ENCODE measurements at places on chromosomes 12 and 14.

- no peak for DNase-seq
These were observed 14.7 kb downstream of the KRT2 start for GRCh38 chr12:52637299-52637698.

DNA sequence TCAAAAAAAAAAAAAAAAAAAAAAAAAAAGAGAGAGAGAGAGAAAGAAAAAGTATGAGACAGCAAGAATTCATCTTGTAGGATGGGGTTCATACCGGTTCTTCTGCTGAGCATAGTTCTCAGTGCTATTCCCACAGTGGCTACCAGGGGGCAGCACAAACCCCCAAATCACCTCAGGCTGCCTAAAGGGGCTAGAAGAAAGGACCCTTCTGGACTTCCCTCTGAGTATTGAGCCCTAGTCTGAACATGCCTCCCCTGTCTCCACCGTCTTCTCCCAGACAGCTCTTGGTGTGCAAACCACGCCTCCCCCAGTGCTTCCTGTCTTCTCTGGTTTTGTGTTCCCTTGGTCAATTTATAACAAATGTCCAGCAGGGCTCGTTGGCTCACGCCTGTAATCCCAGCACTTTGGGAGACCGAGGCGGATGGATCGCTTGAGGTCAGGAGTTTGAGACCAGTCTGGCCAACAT lies 31.3 kb upstream of the SMUG1 start:
- peak; percentile 78 for DNase-seq

DNA sequence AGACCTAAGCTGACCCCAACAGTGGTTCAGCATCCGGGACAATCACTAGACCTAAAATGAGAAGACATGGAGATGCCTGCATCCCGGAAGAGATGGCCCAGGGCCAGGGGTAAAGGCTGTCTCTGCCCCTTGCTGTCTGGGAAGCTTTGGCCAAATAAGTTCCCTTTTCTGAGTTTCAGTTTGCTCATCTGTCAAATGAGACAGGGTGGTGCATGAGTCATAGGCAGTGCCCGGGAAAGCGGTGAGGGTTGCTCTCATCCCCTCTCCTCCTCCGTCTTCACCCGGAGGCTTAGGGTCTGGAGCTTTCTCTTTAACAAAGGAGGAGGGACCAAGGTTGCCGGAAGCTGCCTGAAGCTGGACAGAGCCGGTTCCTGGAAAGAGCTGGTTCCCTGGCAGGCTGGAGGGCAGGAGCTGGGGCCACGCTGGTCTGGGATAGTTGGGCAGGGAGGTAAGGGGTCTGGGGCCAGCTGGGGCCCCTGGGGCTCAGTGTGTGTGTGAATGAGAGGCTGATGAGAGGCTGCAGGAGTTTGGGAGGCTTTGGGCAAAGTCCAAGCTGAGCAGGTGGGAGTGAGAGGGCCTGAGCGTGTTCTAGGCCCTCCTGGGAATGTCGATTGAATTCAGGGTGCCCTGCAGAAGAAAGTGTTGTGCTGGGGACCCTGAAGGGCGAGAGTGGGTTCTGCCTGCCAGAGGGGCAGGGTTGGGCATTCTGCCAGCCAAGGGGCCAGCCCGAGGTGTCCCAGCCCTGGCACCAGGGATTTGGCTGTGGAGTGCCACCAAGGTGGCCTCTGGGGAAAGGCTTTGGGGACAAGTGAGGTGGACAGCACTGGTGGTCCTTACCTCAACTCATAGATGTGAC lies at the start of gene SDSL:
SDSL (plus strand) TSS at position 351 of the 856 bp plus-strand sequence. CDS start 5,603 bp downstream, outside the sequence.
- DNase-seq = no peak

DNA sequence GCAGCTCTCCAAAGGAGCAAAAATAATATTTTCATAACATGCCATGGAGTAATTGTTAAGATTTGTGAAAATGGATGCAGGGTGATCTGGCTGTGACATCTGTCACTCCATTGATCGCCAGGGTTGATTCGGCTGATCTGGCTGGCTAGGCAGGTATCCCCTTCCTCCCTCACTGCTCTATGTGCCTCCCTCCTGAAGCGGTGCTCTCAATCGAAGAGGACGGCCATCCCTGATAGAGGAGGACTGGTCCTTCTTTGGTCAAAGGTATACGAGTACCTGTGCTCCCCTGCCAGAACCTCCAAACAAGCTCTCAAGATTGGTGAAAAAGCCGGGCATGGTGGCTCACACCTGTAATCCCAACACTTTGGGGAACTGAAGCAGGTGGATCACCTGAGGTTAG lies 47.9 kb downstream of the VCPKMT start:
- no peak for DNase-seq

GRCh38 chr12:7113389-7113871 lies 4.4 kb upstream of the C1RL start:
- no peak for DNase-seq

DNA sequence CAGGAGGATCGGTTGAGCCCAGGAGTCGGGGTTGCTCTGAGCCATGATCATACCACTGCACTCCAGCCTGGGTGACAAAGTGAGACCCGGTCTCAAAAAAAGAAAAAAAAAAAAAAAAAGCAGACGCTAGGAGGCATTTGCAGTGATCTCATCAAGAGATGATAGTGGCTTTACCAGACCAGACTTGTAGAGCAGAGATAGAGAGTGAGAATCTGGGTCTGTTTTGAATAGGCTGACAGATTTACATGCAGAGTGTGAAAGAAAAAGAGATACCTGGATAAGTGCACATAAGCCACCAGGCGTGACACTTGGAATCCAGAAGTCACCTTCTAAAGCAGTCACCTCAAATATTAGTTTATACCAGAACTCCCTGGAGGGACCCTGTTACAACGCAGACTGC lies 21.1 kb upstream of the FLRT2 start:
- DNase-seq = no peak

- no peak for DNase-seq
These were observed 94.2 kb downstream of the HEATR5A start for GRCh38 chr14:31326111-31326510.

GRCh38 chr14:54881235-54881760 lies 21.3 kb downstream of the GCH1 start:
- no peak for DNase-seq

DNA sequence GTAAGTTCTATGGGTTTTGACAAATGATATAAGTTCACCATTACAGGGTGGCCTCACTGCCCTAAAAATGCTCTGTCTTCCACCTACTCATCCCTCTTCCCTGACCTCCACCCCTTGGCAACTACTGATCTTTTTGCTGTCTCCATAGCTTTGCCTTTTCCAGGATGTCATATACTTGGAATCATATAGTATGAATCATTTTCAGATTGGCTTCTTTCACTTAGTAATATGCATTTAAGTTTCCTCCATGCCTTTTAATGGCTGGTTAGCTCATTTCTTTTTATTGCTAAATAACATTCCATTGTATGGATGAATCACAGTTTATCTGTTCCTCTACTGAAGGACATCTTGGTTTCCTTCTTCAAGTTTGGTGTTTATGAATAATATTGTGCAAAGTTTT lies 14.0 kb upstream of the PEX5 start:
- DNase-seq = no peak

DNA sequence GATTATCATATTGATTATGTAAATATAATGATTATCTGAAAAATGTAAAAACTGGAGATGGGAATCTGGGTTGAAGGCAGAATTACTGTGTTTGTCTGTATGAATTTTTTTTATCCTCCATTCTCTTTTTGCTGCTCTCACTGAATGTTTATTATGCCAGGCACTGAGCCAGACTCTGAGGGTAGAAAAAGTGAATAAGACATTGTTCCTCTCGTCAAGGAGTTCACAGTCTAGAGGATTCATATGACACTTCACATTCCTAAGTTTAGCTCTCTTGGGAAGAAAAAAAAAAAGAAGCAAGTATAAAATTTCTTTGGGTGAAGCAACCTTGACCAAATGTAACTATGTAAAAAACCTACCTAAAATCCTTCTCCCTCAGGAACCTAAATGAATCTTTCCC lies 120.9 kb upstream of the LMO3 start:
- no peak for DNase-seq

DNA sequence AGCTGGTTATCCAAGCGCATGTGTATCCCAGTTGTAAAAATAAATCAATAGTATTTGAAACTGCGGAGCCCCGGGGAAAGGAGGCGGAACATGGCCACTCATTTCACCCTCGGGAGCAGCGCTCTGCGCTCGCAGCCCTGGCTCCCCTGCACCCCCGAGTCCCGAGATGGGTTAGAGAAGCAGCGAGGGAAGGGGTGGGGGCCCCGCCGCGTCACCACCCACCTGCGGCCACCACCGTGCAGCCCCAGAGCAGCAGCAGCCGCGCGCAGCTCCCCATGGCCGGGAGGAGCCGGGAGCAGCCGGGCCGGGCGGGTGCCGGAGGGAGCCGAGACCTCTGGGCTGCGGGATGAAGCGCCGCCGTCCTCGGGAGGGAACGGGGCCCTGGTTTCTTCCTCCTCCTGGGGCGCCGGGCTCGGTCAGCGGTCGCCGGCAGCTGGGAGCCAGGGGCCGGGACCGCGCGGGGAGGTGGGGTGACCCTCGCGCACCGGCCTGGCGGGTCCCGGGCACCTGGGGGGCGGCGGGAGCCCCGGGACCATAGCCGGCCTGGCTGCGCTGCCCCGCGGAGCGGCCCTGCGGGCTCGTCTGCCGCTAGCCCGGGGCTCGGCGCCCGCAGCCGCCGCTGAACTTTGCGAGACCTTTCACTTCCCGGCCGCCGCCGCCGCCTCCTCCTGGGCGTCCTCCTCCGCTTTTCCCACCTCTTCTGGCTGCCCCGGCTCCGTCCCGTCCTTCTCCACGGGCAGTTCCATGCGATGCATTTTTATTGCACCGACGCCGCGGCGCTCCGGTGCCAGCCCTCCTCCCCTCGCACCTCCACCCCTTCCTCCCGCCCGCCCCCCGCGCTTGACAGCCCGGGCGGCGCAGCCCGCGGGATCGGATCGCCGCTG lies at the start of gene NTN4:
NTN4 (minus strand) TSS at position 732 of the 884 bp plus-strand sequence; CDS start at position 277, 455 bp downstream.
- DNase-seq = no peak

GRCh38 chr12:132411457-132411856 lies 78.5 kb upstream of the FBRSL1 start:
- no peak for DNase-seq

- DNase-seq = no peak
These were observed 85.0 kb downstream of the PAPOLA start for GRCh38 chr14:96586921-96587822.

- DNase-seq = no peak
These were observed 370.2 kb upstream of the CCDC196 start for GRCh38 chr14:66115740-66116502.

DNA sequence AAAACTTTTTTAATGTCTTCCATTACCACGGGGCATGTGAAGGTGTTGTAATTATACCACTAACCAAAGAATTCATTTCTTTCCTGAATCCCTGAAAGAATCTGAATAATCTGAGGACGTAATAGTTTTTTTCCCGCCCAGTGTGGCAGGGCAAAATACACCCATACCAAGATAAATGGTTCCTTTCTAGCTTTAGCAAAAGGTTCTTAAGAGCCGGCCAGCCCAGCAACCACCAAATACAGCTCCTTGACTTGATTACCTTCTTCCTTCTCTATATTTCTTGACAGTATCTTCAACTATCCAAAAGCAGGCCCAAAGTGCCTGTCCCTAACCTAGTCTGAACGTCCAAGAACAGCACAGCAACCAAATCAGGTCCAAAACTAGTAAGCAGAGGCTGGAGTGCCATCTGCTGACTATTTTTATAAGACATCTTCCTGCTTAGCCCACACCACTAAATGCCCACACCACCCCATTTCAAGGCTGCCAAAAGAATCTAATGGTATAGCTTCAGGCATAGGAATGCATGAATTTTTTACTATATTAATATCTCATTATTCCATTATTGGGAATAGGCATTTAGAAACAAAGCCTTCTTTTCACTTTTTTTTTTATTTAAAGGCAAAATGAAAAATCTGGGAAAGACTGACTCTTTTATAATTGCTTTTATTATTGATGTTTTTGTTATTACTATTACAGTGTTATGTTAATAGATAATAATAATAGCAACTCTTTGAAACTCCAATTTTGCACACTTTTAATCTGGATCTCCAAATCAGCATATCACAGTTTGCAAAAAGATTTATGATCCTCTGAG lies 524.4 kb downstream of the MED13L start:
- peak; percentile 51 for DNase-seq

- DNase-seq = no peak
These were observed 45.9 kb downstream of the VWF start for GRCh38 chr12:6078398-6079096.

GRCh38 chr14:75831455-75831854 lies 150.3 kb downstream of the TGFB3 start:
- no peak for DNase-seq

DNA sequence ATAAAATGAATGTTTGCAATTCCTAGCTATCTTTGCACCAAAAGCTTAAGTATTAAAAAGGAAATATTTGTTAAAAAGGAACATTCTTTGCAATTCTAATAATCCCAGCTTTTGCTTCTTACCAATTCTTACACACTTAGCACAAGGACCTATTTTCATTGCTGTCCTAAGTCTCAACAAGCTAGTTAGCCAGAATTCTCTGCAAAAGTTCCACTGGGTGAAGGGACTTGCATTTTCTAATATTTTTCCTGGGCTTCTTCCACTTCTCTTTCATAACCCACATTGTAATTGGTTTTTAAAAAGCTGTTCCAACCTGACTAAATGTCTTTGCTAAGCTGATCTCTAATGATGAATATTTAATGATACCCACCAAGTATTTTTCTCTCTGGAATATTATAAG lies 307.7 kb upstream of the DIO2 start:
- no peak for DNase-seq

GRCh38 chr12:12723681-12724420 lies 6.7 kb downstream of the CDKN1B start:
- no peak for DNase-seq

DNA sequence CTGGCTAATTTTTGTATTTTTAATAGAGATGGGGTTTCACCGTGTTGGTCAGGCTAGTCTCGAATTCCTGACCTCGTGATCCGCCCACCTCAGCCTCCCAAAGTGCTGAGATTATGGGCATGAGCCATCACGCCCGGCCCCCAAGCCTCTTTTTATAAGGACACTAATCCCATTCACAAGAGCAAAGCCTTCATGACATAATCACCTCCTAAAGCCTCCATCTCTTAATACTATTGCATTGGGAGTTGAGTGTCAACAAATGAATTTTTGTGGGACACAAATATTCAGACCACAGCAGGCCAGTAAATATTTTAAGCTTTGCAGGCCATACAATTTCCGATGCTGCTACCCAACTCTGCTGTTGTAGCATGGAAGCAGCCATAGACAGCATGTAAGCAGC lies 10.9 kb downstream of the RNF212B start:
- no peak for DNase-seq

- no peak for DNase-seq
These were observed 125.0 kb upstream of the FAR2 start for GRCh38 chr12:29024117-29024516.

- DNase-seq = no peak
These were observed 54.3 kb upstream of the KCNJ8 start for GRCh38 chr12:21828779-21829178.

DNA sequence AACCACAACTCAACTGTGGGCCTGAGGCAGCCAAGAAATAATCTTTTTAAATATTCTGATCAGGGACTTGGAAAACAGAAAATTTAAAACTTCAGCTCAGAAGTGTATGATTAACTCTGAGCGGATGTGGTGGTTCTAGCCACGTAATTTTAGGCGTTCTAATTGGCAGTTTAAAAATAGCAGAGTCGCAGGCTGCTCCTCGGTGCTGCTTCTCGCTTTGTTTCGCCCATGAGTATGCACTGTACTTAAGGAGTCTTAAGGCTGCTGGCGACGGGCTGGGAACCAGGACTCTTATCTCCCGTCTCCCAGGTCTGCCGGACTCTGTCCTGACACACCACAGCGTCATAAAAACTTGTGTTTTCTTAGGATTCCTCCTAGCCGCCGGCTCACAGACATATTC lies 113.4 kb upstream of the PELI2 start:
- DNase-seq = no peak

Measured in dorsolateral prefrontal cortex (tissue), 122 donors.